ENCODE measurements at places on chromosomes 13 and 19.

DNA sequence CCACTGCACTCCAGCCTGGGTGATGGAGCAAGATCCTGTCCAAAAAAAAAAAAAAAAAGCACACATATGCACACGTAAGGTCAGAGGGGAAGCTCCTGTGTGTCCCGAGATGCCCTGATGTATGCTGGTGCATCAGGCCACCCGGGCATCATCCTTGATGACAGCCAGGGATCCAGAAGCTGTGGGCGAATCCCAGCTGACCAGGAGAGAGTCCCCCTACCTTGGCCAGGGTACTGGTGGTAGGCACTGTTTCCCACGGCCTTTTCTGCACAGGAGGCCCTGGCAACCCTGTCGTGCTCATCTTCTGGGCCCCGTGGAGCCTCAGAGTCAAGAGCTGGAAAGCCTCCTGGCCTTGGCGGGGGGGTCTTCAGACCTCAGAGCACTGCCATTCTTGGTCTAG lies 14.0 kb downstream of the MYDGF start:
- DNase-seq: no peak

DNA sequence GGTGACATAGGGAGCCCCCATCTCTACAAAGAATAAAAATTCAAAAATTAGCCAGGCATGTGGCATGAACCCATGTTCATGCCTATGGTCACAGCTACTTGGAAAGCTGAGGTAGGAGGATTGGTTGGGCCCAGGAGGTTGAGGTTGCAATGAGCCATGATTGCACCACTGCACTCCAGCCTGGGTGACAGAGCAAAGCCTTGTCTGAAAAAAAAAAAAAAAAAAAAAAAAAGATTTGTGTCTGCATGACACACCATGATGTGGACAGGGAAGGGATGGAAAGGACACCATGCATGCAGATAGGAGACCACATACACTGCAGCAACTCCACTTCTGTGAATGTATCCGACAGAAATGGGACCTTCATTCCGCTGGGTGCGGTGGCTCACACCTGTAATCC lies 34.0 kb upstream of the HOMER3 start:
- DNase-seq: no peak

DNA sequence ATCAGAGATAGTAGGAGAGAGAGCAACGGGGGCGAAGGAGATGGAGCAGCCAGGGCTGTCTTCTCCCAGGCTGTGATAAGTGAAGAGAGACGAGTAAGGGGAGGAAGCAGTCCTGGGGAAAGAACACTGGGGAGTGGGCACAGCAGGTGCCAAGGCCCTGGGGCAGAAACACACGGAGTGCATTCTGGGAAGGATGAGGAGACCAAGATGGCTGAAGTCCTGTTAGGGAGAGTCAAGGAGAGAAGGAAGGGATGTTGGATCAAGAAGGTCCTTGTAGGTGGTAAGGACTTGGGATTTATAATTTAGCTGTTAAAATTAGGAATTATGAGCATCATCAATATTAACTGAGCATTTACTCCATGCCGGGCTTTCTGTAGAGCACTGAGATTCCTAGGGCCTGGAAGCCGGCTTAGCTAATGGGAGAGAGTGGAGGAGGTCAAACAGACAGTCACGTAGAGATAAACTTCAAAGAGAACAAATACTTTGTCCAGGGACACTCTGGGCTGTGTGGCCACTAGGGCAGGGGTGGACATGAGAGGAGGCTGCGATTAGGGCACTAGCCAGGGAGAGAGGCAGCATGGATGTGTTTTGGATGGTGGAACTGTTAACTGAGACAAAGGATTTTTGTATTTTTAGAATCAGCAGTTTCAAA lies 134.2 kb upstream of the PEG3 start:
- DNase-seq: no peak

DNA sequence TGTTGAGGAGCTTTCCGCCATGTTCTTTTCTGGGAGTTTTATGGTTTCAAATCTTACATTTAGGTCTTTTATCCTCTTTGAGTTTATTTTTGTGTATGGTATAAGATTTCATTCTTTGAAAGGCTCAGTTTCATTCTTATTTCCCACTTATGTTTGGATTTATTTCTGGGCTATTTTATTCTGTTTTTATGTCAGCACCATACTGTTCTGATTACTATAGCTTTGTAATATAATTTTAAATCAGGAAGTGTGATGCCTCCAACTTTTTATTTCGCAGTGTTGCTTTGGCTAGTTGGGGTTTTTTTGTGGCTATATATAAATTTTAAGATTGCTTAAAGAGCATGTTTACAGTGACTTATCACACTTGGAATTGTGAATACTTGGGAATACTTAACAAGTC lies 135.1 kb downstream of the SIPA1L3 start:
- no peak for DNase-seq

Data from activated T-cell treated with anti-CD3 and anti-CD28 coated beads, Interleukin-2, amount 50 U/mL, for 24 hours (primary cell).